ENCODE measurements at places on chromosomes 16 and 17.
A peak's percentile ranks its signal among the peaks of the same experiment; 100 is the strongest.

GRCh38 chr16:3015865-3016521 lies 2.0 kb downstream of the CLDN6 start:
- DNase-seq: no peak

DNA sequence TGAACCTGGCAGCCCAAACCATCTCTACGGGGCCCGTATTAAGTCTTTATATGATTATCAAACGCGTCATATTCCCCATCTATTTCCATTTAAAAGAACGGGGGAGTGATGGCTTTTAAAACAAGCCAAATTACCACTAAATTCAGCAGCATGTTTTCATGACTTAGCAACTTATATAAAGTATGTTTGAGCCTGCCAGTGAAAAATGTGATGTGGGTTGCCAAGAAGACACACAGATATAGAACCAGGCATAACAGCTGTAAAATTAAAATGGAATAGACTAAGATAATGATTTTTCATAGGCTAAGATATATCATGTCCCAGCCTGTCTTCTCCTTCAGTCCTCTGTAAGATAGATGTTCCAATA lies 44.8 kb upstream of the HSBP1 start:
- no peak for DNase-seq

DNA sequence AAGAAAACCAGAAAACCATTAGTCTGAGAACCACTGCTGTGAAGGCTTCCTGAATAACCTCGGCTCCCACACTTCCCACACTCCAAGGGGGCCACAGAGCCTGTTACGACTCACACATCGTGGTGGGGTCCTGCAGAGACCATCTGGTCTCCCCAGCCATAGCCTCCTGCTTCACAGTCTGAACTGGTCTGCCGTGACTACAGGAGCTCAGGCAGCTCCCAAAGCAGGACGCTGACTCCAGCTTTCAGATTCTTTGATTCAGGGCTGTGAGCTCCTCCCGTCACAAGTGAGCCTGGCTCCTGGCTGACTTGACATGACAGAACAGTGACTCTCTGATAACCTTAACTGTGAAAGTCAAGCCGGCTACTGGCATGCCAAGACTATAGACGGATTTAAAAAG lies 37.8 kb downstream of the CYB5D2 start:
- no peak for DNase-seq

DNA sequence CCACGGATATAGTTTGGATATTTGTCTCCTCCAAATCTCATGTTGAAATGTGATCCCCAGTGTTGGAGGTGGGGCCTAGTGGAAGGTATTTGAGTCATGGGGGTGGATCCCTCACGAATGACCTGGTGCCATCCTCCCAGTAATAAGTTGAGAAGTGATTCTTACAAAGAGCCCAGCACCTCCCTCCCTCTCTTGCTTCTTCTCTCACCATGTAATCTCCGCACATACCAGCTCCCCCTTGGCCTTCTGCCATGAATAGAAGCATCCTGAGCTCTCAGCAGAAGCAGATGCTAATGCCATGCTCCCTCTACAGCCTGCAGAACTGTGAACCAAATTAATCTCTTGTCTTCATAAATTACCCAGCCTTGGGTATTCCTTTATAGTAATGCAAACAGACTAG lies 41.9 kb upstream of the RBBP6 start:
- peak; percentile 3 for DNase-seq

DNA sequence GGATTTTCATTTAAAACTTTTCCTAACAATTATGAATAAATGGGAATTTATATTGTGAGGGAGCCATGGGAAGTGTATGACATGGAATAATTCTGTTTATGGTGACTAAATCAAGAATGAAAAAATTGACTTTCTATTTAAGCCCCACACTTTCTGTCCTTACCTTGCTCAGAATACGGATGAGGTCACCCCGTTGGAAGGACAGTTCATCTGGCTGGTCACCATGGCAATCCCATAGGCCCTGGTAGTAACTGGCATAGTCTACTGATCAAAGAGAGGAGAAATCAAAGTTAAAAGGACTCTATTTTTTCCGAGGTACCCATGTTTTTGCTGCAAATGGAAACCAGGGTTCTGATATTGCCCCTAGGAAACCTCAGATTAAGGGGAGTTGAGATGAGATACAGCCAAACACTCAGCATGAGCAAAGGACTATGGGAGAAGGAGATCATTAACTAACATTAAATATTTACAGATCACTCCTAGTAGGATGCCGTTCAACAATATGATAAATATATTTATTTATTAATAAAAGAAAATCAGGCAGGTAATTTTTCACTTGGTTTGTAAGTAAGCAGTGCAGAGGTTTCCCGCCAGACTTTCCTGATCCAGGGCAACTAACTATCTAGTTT lies 54.9 kb downstream of the SNX11 start:
- DNase-seq: no peak

- no peak for DNase-seq
These were observed 1.8 kb downstream of the ZNF48 start for GRCh38 chr16:30397056-30397455.

GRCh38 chr16:12515746-12516145 lies 287.9 kb downstream of the CPPED1 start:
- DNase-seq: no peak

DNA sequence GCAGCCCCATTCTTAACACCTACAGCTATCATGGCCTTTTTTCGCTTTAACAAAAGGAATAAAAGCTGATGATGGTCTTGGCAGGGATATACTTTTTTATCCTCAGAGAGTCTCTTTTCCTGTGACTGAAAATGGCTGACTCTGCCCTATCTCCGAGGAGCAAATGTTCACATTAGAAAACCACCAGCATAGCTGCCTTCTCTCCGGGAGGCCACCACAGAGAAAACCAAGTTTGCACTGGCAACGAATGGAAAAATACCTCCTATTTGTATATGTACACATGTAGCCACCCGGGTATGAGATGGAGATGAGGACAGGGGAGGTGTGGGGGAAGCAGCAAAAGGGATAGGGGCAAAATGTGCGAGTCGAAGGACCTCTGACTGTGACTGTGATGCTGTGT lies 88.2 kb downstream of the STX8 start:
- no peak for DNase-seq
